Ascending aorta (tissue), 2 donors: ENCODE measurements at places on chromosomes 3 and 15.

DNA sequence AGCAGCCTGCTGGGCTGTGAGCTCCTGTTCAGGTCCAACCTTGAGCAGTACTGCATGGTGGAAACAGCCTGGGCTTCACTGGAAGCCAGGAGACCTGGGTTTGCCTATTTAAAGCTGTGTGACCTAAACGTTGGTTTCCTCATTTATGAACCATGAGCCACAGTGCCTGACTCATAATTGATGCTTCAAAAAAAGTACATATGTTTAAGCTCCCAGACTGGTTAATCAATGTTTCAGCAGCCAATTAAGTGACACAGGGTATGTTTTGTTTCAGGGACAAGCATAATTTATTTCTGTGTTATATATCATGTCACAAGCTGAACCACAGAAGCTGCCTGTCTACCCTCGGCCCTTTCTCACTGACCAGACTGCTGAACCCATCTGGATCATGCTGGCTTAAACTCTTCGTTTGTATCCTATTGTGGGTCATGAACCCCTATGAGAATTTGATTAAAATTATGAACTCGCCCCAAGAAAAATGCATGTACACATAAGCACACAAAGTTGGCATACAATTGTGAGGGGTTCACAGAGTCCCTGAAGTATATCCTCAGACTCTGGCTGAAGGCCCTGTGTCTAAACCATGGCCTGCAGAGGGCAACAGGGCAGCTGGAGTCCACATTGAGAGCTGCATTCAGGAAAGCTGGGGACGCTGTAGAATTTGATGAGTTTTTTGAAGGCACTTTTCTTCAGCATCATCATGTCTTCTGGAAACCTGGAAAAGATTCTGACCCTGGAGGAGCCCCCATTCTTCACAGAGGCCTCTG lies 23.7 kb downstream of the HDC start:
- DNase-seq: no peak

- no peak for DNase-seq
Measured at GRCh38 chr3:197444793-197445379, 110.9 kb downstream of the BDH1 start.

DNA sequence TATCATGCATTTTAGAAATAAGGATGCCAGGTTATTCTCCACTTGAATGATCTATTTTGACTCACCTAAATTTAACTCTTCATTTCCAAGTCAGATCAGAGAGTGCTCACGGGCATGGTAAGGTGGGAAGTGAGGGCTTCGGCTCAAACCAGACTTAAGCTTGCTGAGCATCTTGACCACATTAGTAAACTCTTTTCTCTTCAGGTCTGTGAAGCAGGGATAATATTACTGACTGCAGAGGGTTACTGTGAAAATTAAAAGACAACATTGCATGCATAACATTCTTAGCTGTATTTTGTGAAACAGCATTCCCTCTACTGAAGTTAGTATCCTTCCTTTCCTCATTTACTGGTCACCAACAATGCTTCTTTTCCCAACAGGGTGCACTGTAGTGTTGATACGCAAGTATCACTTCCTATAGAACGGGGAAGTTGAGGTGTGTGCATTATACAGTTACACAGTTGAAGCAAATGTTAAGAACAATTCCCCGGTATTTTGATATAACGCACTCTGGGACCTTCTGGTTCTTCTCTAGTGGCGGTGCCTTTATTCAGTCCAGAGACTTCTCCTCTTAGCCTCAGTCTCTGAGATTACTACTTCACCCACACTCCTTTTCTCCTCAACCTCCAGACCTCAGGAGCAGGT lies 74.1 kb upstream of the MNS1 start:
- no peak for DNase-seq

- DNase-seq: no peak
Measured at GRCh38 chr15:53634517-53635106, 124.9 kb downstream of the WDR72 start.

DNA sequence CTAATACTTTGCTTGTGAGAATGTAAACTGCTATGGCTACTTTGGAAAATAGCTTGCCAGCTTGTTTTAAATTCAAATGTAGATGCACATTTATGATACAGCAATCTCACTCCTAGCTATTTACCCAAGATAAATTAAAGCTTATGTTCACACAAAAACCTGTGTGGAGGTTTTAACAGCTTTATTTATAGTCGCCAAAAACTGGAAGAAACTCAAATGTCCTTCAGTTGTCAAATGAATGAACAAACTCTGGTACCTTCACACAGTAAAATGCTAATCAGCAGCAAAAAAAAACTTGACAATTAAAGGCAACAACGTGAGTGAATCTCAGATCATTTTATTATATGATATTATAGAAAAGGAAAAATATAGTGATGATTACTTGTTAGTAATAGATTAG lies 248.6 kb upstream of the NECTIN3 start:
- no peak for DNase-seq
